Activated CD8-positive, alpha-beta memory T cell treated with anti-CD3 and anti-CD28 coated beads for 36 hours (primary cell): ENCODE measurements at places on chromosomes 7 and 10. TPM values are rescaled to one million over a fixed set of nuclear protein-coding genes. Genes with fewer than 3 reads are reported as not detected.

Gene TUBAL3
- total RNA-seq = not detected

Gene COL26A1
- total RNA-seq = not detected

Gene SLC12A9
- 26.4 TPM for total RNA-seq

Gene PRKG1
- not detected for total RNA-seq

Gene CPSF4
- total RNA-seq = 65.2 TPM

Gene GRM3
- not detected for total RNA-seq

Gene PRRT4
- 0.23 TPM for total RNA-seq

Gene CDH23
- total RNA-seq = 0.25 TPM

Gene PNLIPRP2
- total RNA-seq = not detected

Gene ANKRD2
- total RNA-seq = 0.13 TPM

Gene TMEM213
- not detected for total RNA-seq

Gene ENKUR
- 0.15 TPM for total RNA-seq

Gene CYP2C19
- total RNA-seq = not detected

Gene DMBT1
- not detected for total RNA-seq

Gene FRG2B
- not detected for total RNA-seq

Gene BHLHA15
- 0.36 TPM for total RNA-seq

Gene FHIP2A
- total RNA-seq = 20.9 TPM

Gene SH3PXD2A
- total RNA-seq = 8.6 TPM

Gene REEP3
- total RNA-seq = 24.6 TPM

Gene MOGAT3
- not detected for total RNA-seq

Gene RGR
- not detected for total RNA-seq

Gene TMEM130
- not detected for total RNA-seq
